Ascending aorta (tissue), 2 donors: ENCODE measurements at places on chromosomes 6 and 20.

GRCh38 chr6:28353981-28354676 lies 4.4 kb downstream of the ZKSCAN3 start:
- no peak for DNase-seq

DNA sequence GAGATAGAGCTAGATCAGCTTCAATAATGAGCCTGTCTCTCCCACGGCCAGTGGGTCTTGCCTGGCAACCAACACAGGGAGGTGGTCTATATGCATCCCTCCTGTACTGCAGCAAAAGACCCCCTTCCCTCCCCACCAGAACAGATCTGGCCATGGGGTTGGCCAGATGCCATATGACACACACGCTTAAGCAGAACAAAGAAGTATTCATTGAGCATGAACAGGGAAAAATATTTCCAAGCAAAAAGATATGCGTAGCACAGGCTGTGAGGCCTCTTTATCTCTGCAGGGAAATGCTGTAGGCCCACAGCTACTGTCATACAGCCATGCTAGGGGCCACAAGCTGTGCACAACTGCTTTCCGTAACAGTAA lies 73.4 kb upstream of the NRSN1 start:
- no peak for DNase-seq

DNA sequence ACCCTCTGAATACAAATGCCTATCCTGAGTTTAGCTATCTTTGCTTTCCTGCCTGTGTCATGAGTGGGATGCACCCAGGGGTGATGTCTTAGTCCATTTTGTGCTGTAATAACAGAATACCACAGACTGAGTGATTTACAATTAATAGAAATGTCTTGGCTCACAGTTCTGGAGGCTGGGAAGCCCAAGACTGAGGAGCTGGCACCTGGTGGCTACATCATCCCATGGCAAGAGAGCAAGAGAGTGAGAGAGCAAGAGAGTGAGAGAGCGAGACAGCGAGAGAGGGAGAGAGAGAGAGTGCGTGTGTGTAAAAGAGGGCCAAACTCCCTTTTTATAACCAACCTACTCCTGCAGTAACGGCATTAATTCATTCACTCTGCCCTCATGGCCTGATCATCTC lies 76.8 kb downstream of the PRDM1 start:
- no peak for DNase-seq

DNA sequence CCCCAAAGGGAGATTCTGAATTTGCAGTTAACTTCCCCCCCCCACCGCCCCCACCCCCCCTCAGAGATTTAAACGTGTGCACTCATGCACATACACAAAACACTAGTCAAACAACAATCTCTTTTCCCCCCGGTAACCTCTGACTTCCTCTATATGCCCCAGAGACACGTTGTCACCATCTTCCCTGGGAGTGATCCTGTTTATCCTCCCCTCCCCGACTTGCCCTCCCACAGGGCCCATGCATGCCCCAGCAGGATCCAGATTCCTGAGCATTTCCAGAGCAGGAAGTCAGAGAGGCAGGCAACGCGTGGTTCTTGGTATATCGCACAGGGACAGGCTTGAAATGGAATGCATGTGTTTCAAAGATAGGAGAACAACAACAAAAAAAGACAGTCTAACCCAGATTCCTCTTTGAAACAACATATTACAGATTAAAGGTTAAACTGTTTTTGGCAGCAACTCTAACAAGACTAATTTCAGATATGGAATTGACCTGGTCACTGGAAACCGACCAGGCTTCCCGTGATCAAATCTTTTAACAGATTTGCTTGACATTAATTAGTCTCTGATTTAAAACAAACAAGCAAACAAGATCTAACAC lies 1.3 kb downstream of the BLCAP start:
- no peak for DNase-seq

- no peak for DNase-seq
Observed at GRCh38 chr6:168692193-168692914, 251.4 kb downstream of the SMOC2 start.

GRCh38 chr20:17391127-17391771 lies 139.9 kb downstream of the BFSP1 start:
- DNase-seq: no peak

DNA sequence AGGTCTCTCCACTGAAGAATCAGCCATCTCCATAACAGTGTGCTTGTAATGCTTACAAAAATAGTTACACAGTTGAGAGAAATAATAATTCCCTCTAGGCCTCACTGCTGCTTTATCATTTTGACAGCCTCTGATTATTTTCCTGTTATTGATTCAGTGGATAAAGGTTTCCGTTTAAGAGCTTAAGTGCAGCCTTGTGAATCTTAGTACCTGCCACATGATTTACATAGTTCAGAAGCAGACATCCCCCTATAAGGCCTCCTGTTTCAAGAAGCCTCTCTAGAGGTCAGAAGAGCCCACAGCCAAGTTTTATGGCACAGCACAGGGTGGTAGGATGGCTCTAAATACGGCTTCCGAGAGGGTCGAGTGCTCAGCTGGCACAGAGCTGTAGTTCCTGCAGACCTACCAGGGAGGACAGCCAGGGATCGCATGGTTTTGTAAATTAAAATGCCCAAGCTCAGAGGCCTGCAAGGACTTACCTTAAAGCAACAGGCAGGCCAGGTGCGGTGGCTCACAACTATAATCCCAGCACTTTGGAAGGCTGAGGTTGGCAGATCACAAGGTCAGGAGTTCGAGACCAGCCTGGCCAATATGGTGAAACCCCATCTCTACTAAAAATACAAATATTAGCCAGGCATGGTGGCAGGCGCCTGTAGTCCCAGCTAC lies 17.6 kb upstream of the PYGB start:
- DNase-seq: no peak

DNA sequence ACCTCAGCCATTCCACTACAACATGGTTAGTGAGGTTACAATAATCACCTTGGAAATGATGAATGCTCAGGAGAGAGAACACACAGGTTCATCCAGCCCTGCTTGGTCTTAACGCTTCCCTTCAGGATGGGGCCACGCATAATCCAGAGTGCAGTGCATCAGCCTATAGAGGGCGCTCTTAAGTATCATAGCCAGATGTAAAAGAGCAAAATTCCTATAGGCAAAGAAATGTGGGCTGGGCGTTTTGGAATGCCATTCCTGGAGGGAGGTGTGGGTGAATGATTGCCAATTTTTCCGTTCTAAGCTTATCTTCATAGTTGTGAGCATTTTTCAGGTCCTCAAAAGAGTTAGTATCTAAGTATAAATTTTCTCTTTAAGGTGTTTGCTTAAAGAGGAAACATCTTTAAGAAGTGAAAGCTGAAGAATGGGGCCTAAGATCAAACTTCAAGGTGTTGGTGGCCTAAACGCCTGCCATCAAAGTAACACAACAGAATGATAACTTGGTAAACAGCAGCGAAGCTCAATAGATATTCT lies 1.8 kb downstream of the RIPOR2 start:
- DNase-seq: no peak

- DNase-seq: no peak
Observed at GRCh38 chr6:154649721-154650120, 83.5 kb upstream of the SCAF8 start.

DNA sequence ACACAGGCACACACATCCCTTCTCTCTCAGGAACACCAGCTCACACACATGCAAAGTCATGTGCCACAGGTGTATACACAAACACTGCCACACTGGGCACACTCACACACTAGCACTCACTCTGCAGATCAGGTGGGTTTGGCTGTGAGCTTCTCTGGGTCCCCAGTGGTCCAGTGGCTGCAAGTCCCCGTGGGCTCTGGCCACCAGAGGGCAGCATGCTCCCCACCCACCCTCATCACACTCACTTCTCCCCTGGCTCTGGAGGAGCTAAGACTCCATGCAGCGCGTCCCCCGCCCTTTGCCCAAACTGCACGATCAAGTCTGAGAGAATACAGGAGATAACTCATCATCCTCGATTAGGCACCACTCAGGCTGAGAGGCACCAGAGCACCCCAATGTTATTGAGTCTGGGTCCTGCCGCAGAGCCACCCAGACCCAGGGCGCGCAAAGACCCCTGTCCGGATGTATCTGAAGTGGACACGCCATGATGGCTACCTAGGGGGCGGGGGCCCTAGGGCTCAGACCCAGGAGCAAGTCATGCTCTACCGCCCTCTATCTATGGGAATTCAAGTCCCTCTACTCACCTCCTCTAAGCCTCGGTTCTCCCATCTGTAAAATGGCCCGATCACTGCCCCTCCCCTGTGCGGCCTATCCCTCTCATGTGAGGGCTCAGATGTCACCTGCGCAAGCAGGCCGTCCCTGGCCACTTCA lies 90.5 kb downstream of the GRM4 start:
- DNase-seq: no peak

GRCh38 chr6:13504611-13505344 lies 17.4 kb upstream of the GFOD1 start:
- DNase-seq: no peak

DNA sequence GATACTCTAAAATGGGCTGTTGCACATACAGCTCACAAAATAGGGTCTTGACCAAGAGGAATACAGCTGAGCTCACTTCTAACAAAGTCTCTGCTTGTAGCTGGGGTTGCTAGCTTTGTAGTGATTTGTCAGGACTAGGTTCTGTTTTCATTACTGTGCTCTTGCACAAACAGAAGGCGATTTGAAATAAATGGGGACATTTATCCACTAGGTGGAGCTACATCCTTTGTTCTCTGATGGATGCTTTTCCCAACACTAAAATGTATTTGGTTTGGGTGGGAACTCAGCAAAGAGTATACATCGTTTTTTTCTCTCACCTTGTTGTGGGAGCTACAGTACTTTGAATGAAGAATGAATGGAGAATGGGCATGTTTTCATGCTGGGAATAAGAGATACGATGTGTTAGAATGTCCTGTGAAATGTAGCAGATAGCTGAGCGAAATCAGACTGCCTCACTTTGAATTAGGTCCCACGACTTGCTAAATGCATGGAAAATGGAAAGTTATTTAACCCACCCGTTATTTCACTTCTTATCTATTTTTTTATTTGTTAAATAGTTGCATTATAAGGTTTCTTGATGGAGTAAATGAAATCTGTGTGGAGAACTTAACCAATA lies 494.7 kb upstream of the MAP3K7 start:
- no peak for DNase-seq

DNA sequence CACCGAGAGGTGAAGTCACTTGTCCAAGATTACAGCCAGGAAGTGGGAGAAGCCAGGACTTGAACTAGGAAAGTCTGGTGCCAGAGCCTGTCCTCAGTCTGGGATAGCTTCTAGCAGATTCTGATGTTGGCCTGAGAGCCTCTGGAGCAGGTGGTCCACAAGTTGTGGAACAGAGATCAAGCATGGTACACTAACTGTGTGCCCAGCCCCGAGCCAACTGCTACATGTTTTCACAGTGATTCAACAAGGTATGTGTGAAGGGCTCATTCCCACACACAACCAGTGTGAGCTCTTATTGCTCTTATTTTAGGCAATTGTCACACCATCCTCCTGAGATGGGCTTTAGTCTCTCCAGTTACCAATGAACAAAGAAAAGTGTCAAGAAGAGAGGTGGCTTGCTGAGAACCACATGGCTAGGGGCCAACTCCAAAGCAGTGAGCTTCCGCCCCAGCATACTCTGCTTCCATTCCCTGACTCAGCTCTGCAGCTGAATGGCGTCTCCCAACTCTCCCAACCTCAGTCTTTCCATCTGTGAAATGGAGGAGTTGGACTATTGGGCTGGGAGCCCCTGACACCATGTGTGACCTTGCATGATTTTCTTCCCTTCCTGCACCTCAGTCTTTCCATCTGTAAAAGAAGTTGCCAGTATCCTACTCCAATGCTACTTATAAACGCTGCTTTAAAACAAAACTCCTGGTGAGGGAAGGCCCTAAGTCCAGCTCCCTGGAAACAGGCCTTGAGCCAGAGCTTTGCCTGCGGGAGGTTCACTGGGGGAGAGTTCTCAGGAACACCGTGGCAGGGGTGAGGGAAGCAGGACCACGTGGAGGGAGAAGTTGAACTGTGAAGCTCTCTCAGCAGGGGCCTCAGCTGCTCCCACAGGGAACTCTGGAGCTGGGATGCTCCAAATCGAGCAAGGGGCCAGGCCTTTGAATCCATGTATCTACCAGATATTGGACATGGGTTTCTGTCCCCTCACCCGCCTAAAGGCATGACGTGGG lies 40.9 kb downstream of the CDH22 start:
- no peak for DNase-seq

GRCh38 chr6:68697394-68697793 lies 62.3 kb downstream of the ADGRB3 start:
- DNase-seq: no peak

- DNase-seq: no peak
Observed at GRCh38 chr6:112258642-112259336, 4.4 kb upstream of the LAMA4 start.

DNA sequence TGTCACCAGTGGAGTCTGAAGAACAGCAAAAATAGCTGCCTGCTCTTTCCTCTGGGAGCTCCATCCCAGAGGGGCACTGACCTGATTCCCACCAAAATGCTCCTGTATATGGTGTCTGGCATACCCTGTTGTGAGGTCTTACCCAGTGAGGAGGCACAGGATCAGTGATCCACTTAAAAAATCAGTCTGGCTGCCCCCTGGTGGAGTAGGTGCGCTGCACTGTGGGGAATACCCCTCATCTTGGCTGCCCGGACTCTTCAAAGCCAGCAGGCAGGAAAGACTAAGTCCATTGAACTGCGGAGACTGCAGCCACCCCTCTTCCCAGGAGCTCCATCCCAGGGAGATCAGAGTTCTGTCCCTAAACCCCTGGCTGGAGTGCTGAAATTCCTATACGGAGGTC lies 230.9 kb upstream of the HTR1E start:
- no peak for DNase-seq

DNA sequence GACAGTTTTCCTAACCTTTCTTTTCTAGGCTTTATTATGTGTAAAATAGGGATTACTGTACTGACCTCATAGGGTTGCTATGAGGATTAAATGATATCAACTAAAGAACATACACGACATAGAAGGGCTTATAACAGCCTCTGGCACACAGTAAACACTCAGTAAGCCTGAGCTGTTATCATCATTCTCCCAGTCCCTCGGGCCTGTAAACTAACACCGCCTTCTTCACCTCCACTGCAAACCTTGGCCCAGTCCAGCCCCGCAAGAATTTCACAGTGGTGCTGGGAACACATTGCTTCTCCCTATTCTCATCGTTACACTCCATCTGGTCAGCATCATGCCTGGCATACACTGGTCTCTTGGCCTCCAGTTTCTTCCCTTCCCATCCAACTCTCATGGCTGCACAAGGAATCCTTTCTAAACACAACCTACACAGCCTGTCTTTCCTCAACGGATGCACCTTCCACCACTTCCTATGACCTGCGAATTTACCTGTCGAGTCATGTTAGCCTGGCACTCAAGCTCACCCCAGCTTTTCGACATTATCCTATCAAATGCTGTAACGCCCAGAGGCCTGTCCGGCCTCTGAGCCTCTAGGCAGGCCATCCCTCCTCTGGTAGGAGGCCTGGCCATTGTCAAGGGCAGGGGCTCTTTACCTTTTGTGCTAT lies 92.1 kb downstream of the FYN start:
- no peak for DNase-seq

- no peak for DNase-seq
Observed at GRCh38 chr20:25538838-25539665, 46.3 kb downstream of the NINL start.

GRCh38 chr6:155645325-155645724 lies 189.7 kb upstream of the NOX3 start:
- DNase-seq: no peak

DNA sequence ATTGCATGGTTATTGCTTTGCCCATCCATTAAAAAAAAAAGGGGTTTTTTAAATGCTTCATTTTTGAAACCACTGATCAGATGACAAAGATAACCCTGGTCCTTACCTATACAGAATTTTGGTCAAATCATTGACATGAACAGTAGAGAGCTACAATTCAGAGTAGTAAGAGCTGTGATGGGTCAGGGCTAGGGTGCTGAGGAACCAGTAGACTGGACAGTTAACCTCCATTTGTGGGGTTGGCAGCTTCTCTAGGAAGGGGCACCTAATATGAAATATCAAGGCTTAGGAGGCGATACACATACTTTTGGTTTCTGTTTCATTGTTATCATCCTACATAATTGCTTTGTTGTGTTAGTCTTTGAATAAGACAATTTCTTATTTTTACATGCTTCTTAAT lies 55.1 kb downstream of the ORC3 start:
- no peak for DNase-seq
